ENCODE measurements at places on chromosomes 5 and 9. TPM values are rescaled to one million over a fixed set of nuclear protein-coding genes. Genes with fewer than 3 reads are reported as not detected.

GRCh38 chr9:82273121-82273520, 284.5 kb downstream of the SPATA31D1 start:
- H3K4me1 ChIP-seq: no peaks in the 10 kb centered on the region
- H3K27me3 ChIP-seq: no peaks in the 10 kb centered on the region
- H3K4me3 ChIP-seq: no peak overlapping the region
- H3K36me3 ChIP-seq: no peaks in the 10 kb centered on the region

DNA sequence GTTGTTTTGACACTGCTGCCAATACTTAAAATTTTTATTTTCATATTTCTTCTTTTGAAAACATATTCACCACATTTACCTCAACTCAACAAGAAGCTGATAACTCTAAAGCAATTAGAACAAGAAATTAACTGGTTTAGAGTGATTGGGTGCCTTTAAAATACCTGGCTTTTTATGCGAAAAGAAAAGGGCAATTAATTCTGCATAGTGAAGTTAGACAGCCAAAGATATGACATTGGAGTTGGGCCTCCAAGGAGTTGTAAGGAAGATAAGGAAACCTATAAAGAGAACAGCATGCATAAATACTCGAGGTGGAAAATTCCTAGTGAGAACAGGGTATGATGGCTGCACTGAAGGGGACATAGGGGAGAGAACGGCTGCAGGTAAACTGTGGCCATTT, 9.6 kb downstream of the AK6 start:
- H3K36me3 ChIP-seq: peaks cover 20% of the 10 kb centered on the region
- H3K4me3 ChIP-seq: no peak overlapping the region
- H3K27me3 ChIP-seq: no peaks in the 10 kb centered on the region
- DNase-seq: no peak

The CER1 gene
- not detected for total RNA-seq

DNA sequence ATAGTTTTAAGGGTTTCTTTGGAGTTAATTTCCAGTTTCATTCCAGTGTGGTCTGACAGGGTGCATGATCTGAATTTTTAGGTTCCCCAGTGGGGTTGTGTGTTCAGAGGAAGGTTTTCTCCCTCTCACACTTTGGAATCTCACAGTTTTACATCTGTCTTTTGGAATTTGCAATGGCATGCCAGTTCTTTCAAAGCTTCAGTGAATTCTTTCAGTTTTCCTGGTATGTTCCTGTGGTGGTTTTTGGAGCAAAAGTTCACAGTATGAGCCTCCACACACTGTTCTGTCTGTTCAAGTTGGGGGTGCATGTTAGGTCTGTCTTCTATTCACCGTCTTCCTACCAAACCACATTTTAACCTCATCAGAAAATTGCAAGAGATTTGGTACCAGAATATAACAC, 624.2 kb downstream of the KCTD16 start:
- H3K4me3 ChIP-seq: no peak overlapping the region
- H3K4me1 ChIP-seq: no peaks in the 10 kb centered on the region
- no peak overlapping the region for H3K27ac ChIP-seq
- no peaks in the 10 kb centered on the region for H3K27me3 ChIP-seq

DNA sequence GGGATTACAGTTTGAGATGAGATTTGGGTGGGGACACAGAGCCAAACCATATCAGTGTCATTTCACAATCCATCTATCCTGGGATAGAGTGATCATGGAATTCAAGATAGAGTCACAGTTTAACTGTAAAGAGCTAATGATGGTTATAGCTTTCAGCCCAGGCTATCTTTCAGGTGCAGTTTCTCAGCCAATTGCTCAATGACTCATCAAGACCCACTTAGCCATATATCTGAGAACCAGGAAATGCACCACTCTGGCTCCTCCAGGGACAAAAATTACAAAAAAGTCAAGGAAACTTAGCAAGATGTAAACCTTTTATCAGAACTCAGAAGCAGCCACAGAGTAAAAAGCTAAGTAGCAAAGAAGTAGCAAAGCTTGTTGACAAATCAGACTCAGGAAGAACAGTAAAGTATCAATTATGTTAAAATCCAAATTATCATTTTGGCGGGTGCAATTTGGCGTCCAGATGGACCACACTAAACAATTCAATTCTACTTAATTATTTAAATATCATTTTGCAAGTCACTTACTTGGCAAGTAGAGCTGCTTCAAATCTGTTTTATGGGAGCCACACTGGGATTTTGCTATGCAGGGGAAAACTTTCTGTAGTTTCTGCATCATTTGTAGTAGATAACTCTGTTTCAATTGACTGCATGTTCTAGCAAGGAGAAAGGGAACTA, 169.4 kb downstream of the TLE1 start:
- no peak for DNase-seq
- H3K4me3 ChIP-seq: no peak overlapping the region
- H3K36me3 ChIP-seq: no peaks in the 10 kb centered on the region
- H3K27ac ChIP-seq: no peak overlapping the region
- H3K27me3 ChIP-seq: peaks cover 17% of the 10 kb centered on the region
- peaks cover 7% of the 10 kb centered on the region for H3K4me1 ChIP-seq

DNA sequence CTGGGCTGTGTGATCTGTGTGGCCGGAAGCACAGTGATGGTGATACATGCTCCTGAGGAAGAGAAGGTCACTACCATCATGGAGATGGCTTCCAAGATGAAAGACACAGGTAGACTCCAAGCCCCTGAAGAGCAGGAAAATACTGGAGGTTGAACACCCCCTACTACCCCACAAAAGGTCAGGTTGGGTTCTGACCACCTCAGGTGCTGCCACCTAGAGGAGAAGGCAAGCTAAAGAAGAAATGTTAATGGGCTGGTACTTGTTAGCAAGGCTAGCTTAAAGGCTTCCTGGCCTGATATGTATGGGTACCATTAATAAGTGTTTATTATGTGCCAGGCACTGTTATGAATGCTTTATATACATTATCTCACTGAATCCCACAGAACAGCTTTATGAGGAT, 11.7 kb downstream of the NIPAL4 start:
- no peak overlapping the region for H3K4me3 ChIP-seq
- H3K27me3 ChIP-seq: no peaks in the 10 kb centered on the region
- H3K27ac ChIP-seq: peak overlapping the region; percentile 49
- DNase-seq: no peak
- H3K4me1 ChIP-seq: peaks cover 22% of the 10 kb centered on the region
- peaks cover 10% of the 10 kb centered on the region for H3K36me3 ChIP-seq

DNA sequence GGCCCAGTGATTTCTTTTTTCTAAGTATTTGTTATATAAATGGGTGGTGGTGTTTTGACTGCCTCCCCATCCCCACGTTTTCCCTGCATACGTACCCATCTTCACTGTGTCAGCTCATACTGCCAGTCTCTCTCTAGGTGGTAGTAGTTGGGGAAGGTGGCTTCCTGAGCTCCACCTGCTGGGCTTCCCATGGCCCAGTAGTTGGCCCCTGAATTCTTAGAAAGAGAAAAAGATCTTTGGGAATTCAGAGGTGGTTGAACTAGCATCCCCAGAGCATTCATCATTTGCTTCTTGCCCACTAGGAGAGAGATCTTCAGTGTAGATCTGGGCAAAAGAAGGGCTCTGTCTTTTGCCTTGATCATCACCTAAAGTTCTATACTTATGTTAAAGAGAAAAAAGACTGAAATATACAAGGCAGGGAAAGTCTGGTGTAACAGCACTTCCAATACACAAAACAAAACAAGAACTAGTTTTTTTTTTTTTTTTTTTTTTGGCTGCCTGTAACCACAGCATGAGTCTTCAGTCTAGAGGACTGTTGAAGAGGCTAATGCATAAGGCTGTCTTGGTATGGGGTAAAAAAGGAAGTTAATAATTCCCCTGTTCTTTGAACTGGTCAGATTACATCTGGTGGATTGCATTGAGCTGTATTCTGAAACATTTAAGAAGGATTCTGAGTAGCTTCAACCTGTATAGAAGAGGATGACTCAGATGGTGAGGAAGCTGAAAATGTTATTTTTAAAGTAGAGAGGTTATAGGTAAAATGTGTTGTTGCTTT, 128.7 kb downstream of the ATG10 start:
- H3K4me3 ChIP-seq: no peak overlapping the region
- H3K27ac ChIP-seq: no peak overlapping the region
- peaks cover 5% of the 10 kb centered on the region for H3K4me1 ChIP-seq
- DNase-seq: no peak
- no peaks in the 10 kb centered on the region for H3K27me3 ChIP-seq

DNA sequence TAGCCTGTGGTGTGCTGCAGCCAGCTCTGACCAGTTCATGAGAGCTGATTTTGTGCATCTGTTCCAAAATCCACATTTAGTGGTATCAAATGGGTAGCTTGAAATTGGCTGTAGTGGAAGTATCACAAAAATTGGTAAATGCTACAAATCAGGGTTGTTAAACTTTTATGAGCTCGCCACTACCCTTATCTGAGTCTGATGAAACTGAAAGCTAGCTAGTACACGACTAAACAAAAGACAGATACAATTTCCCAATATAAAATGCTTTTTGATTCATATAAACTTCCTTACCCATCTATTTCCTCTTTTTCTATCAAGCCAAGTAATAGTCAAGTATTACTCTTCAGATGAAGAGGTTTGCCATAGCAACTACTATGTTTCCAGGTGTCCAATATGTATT, 392.0 kb downstream of the TMEM161B start:
- no peak overlapping the region for H3K4me3 ChIP-seq
- DNase-seq: no peak
- no peak overlapping the region for H3K27ac ChIP-seq
- H3K4me1 ChIP-seq: no peaks in the 10 kb centered on the region

- H3K36me3 ChIP-seq: peaks cover 18% of the 10 kb centered on the region
- peak overlapping the region; percentile 91 for H3K27ac ChIP-seq
- peak; percentile 65 for DNase-seq
- H3K27me3 ChIP-seq: no peaks in the 10 kb centered on the region
- H3K4me3 ChIP-seq: peak overlapping the region; percentile 86
These were observed 42.4 kb downstream of the FYB1 start for GRCh38 chr5:39176759-39177630.

The PRRC1 gene
- 53.8 TPM for total RNA-seq

DNA sequence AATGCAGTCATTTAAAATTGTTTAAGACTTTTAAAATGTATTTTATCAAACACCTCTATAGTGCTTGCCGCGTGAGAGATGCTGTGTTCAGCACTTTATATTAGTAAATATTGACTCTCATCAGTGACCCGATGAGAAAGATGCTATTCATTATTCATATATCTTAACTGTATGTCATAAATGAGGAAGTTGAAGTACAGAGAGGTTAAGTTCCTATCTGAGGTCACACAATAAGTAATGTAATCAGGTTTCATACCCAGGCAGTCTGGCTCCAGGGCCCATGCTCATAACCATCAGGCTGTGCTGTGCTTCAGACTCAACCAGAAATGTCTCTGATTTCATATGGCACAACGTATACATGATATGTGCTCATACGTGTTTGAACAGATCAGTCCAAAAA, 119.0 kb downstream of the SV2C start:
- H3K36me3 ChIP-seq: no peaks in the 10 kb centered on the region
- DNase-seq: no peak
- no peak overlapping the region for H3K27ac ChIP-seq
- peaks cover 5% of the 10 kb centered on the region for H3K4me1 ChIP-seq
- H3K27me3 ChIP-seq: no peaks in the 10 kb centered on the region

DNA sequence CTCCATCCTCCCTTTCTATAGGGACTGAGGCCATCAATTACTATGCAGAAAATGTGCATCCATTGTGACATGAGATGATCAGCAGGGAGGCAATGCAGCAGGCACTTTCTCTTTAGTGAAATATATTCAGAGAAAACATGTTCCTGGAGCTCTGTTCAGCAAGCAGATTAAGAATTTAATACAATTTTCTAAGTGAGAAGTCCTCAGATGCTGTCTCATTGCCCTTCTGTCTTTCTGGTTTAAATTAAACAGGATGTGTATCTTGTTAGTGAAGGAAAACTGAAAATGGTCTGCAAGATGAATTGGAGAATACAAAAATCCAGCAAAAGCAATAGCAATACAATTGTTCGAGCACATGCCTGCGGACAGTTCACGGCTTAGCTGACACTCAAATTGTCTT, 445.8 kb upstream of the RIOK2 start:
- no peak overlapping the region for H3K27ac ChIP-seq
- H3K27me3 ChIP-seq: no peaks in the 10 kb centered on the region
- peaks cover 6% of the 10 kb centered on the region for H3K36me3 ChIP-seq
- no peak for DNase-seq

GRCh38 chr5:17455942-17456341, 42.1 kb upstream of the TAF11L2 start:
- peaks cover 7% of the 10 kb centered on the region for H3K36me3 ChIP-seq
- no peaks in the 10 kb centered on the region for H3K27me3 ChIP-seq
- no peaks in the 10 kb centered on the region for H3K4me1 ChIP-seq
- H3K27ac ChIP-seq: no peak overlapping the region
- H3K4me3 ChIP-seq: no peak overlapping the region
- DNase-seq: no peak

DNA sequence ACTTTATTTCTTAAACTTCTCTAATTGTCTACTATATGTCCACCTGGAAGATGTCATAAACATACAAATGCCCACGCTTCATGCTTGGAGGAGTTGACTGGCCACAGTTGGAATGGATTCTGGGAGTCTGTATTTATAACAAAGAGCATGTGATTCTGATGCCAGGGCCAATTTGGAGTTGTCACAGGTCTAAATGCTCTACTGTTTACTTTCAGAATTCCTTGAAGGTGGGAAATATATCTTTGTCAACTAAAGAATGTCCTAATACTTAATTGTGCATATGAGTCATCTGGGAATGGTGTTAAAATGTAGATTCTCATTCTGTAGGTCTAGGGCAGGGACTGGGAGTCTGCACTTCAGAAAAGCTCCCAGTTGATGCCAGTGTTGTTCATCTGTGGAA, 196.1 kb downstream of the ANXA1 start:
- DNase-seq: no peak
- H3K27me3 ChIP-seq: no peaks in the 10 kb centered on the region
- H3K4me3 ChIP-seq: no peak overlapping the region
- H3K27ac ChIP-seq: no peak overlapping the region
- H3K4me1 ChIP-seq: no peaks in the 10 kb centered on the region

The ZNF354C gene
- 3.2 TPM for total RNA-seq

DNA sequence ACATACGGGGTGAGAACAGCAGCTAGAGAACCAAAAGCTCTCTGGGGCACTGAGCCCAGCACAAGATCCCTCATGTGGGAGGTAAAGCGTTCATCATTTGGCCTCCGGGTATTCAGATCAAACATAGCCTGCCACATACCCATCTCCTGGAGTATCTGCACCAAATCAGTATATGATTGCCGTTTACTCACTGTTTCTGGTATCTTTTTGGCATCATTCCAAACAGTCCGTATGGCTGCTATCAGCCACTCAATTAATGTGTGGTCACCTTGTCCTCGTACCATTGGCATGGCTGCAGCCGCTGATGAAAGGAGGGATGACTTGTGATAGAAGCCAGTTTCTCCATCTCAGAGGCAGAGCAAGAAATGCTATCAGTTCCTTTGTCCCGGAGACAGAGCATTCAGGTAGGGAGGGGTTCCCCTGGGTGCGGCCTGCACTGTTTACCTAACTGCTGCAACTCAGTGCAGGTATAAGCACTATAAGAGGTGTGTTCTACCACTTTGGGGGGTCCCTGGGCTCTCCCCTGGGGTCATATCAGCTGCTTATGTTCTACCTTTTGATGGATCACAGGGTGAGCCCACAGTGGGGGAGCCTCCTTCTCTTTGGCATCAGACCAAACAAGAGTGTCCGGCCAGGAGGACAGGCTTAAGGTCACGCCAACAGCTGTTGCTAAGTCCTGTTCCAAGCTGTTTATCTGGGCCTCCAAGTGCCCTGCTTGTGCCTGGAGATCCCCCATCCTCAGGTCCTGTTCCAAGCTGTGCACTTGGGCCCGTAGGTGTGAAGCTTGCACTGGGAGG, 9.4 kb downstream of the DMAC1 start:
- H3K27me3 ChIP-seq: no peaks in the 10 kb centered on the region
- no peak overlapping the region for H3K4me3 ChIP-seq
- H3K36me3 ChIP-seq: peaks cover 11% of the 10 kb centered on the region
- no peak for DNase-seq
- H3K4me1 ChIP-seq: no peaks in the 10 kb centered on the region
- H3K27ac ChIP-seq: no peak overlapping the region

The IL12B gene
- 0.36 TPM for total RNA-seq

The TEK gene
- total RNA-seq: not detected

The ANKHD1 gene
- 136 TPM for total RNA-seq
